ENCODE measurements at places on chromosomes 7 and 10.
A peak's percentile ranks its signal among the peaks of the same experiment; 100 is the strongest.

- no peak for DNase-seq
Measured at GRCh38 chr10:124066781-124067714, 26.4 kb downstream of the CHST15 start.

DNA sequence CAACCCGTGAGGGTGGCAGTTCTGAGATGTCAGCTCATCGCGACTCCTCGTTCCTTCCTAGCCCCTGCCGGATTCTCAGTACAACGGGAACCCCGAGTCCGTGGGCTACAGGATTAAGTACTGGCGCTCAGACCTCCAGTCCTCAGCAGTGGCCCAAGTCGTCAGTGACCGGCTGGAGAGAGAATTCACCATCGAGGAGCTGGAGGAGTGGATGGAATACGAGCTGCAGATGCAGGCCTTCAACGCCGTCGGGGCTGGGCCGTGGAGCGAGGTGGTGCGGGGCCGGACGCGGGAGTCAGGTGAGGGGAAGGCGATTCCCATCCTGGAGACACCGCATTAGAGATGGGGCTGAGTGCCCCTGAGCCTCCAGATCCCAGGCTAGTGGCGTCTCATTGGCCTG is 568.1 kb upstream of the FOXK1 start:
- DNase-seq = no peak

- DNase-seq = no peak
Measured at GRCh38 chr7:103912891-103913605, 76.4 kb downstream of the RELN start.

- peak; percentile 28 for DNase-seq
Measured at GRCh38 chr10:44966129-44966815, 6.7 kb downstream of the RASSF4 start.

- peak; percentile 43 for DNase-seq
Measured at GRCh38 chr7:115748123-115748738, 282.3 kb downstream of the TFEC start.

DNA sequence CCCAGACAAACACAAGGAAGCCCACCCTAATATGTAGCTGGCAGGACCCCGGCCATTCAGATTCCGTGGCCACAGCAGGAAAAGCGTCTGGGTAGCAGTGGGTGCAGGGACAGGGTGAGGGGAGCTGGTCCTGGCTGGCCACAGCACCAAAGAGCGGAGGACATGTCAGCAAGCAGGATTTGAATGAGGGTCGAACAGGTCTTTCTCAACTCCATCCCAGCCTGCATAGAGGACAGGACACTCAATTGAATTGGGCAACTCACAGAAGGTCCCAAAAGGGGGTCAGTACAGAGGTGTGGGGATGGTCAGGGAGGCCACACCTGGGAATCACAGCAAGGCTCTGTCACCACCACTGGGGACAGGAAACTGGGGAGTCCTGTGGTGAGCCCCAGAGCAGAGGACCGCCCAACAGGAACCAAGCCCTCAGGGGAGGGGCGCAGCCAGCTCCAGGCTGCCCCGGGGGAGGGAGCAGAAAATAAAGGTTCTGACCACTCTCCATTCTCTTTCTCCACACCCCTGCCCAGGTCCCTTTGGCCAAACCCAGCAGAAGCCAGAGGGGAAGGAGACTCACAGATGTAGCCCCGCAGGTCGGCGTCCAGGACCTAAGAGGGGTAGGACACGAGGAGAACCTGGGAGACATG is 108.7 kb upstream of the PPP2R2D start:
- no peak for DNase-seq

DNA sequence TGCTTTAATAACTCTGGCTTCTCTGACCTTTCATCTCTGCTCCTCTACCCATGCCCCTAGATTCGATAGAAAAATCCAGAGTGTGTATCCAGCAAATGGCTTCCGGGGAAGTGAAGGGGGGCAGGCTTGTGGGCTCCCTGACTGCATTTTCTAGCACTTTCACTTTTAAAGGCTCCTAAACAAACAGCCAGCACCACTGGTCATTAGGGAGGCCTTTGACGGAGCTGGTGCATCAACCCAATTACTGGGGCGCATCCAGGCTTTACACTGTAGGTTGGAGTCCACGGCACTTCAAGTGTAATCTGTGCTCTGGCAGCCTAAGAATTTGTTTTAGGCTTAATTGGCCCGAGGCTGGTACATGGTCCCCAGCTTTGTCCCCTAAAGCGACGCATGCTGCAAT is 291.9 kb downstream of the GFRA1 start:
- no peak for DNase-seq

DNA sequence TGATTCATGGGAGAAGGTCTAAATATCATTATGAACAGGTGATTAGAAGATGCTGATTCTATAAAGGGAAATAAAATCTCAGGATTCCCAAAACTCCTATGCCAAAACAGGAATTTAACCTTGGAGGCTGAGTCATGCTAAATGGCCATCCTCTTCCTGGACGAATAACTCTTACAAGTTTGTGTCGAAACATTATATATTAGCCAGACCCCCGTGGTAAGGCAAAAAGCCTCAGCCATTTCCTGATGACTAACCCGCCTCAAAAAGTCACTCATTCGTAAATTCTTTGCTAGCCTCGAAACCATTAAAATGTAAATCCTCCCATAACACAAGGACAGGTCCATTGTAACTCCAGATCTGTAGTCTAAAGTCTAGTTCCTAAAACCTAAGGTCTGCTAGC is 32.0 kb downstream of the CUL2 start:
- peak; percentile 95 for DNase-seq

- DNase-seq = no peak
Measured at GRCh38 chr7:98921608-98922372, 43.5 kb downstream of the TRRAP start.

DNA sequence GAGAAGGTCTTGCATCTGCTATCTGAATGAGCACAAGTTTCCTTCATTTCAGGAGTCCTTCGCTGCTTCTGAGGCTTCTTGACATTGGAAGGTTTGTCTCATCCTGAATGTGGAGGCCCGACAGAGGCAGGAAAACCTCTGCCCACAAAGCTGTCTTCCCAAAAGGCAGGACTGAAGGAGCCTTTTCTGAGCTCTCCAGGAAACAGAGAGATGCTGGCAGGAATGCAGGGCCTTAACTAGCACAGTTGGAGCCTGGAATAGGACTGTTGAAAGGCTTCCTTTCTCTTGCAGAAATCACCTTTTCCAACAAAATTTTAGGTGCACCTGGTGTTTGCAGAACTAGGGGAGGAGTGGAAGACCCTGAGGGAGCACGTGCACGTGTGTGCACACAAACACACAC is 637.4 kb upstream of the MKI67 start:
- no peak for DNase-seq

- DNase-seq = peak; percentile 73
Measured at GRCh38 chr10:87850742-87851205, 12.6 kb downstream of the KLLN start.

- DNase-seq = no peak
Measured at GRCh38 chr10:72089618-72090017, 1.3 kb upstream of the SPOCK2 start.

DNA sequence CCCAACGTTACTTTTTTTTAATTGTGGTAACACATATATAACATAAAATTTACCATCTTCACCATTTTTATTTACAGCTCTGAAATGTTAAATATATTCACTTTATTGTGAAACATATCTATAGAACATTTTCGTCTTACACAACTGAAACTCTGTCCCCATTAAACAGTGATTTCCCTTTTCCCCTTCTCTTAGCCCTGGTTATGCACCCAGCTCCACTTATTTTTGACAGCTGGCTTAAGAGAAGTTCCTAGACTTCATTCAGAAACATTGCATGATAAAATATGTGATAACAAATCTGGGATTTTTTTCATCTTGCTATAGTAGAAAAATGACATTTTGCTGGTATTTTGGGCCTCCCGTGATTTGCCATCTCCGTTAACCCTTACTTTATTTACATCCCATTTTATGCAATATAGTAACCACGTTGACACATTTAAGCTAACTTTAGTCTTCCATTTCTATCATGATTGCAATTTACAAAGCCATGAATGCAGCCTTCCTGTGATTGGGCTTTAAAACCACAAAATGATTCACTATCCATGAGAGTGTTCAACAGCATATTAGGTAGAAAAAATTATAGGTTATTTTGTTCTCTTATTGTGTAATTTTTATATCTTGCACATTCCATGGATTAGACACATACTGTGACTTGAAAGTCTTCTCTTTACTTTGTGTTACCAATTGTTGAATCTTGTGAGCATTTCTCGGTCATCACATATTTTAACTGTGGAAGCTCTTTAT is 139.6 kb downstream of the SND1 start:
- DNase-seq = peak; percentile 62

DNA sequence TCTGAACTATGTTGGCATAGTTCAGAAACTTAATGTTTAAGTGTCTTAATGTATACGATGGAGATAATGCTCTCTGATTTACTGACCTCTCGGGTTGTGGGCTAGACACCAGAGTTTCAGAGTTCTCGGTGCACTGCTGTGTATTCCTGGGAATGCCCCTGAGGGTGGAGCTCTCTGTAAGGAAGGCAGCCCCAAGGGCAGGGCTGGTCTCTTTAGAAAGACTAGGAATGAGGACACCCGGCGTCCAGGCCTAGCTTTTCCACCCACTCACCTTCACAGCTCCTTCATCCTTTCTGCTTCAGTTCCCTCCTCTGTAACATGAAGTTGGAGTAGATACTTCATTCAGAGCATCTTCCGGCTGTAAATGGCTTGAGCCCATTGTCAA is 536.6 kb upstream of the GALNT17 start:
- no peak for DNase-seq

DNA sequence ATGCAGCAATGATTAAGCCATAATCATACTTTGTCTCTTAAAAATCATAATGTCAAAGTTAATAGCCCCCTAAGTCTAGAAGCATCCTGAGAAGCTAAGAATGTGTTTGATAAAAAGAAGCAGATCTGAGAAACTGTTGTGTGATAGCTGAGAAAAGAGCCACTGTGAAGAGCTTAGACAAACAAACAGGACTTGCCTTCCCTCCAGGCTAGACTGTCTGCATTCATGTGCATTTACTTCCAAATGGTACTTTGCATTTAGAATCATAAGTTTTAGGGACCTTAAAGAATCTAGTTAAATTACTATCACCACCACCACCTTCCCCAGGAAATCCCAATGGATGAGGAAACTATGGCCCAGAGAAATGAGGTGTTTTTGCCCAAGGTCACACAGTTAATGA is 62.7 kb upstream of the NFKB2 start:
- no peak for DNase-seq

DNA sequence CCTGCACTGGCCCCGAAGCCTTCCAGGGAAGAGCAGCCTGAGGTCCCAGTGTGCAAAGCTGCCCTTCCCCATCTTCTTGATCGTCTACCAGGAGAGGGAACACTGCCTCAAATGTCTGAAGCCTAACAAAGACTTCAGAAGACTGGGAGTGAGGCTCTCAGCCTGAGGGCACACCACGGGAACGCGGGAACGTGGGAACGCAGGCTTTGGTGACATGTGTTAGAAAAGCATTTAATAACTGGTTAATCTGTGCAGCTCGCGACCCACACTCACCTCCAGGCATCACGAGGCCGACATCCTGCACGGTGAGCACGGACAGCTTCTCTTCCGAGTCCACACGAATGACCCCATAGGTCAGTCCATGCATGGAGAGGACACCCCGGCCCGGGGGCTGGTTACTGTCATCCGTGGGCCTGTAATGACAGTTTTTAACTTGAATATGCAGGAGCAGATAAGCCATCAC is 234.0 kb downstream of the ZMYND11 start:
- no peak for DNase-seq

DNA sequence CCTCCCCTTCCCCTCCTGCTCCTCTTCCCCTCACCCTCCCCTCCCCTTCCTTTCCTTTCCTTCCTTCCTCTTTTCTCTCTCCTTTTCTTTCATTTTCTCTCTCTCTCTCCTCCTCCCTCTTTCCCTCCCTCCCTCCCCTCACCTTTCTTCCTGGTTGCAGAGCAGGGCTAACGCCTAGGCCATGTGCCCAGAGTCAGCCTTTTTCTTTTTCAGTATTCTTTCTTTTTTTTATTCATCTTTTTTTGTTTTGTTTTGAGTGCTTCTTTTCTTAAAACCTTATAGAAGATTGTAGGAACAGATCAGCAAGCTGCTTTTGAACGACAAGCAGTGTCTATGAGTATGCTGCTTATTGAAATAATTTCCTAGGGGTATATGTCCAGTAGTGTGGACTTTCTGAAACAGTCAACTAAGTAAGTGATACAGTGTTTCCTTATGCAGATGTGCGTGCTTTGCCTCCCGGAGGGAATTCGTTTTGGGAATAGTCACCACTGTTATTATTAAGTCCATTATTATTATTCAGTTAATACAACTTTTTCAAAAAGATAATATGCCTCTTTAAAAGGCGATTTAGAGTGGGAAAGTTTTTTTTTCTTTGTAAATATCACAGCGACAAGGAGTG is 219.2 kb downstream of the CAMK1D start:
- DNase-seq = no peak

DNA sequence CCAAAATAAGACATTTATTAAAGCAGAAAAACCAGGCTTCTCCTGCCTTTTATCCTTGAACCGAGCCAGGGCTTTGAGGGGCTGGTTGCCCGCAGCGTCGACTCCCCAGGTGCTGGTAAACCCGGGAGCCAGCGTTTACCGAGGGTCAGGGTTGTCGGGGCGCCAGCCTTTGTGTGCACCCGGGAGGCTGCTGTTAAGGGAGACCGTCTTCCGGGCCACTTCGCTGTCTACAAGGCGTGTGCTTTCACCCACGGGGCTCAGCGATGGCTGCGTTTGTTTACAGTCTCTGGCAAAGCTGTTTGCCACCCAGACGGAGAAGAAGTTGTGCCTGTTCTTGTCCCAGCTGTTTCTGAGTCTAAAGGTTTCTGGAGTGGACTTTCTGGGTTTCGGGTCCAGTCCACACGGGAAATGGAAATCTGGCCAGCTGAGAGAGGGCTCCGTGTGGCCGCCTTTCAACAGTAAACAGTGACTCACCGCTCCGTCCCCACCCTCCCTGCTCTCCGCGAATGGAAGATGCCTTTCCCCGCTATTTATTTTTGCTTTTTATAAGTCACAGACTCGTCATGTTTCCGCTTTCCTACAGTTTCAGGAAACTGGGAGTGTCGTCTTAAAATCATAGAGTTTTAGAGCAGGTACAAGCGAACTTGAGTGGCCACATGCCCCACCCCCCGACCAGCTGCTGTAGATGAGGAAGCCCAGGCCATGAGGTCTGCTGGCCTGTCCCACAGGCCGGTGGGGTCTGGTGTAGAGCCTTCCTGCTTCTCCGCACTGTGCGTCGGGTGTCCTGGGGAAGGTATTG is 2.2 kb downstream of the MAFK start:
- peak; percentile 99 for DNase-seq
